ENCODE measurements at places on chromosomes 16 and 17. TPM values are rescaled to one million over a fixed set of nuclear protein-coding genes. Genes with fewer than 3 reads are reported as not detected.

Gene PMFBP1
- polyA plus RNA-seq = 3.0 TPM

Gene PRKCA
- polyA plus RNA-seq = 19.9 TPM

Gene CACNG1
- polyA plus RNA-seq = not detected

Gene SDK2
- 8.8 TPM for polyA plus RNA-seq

Gene CDRT15L2
- not detected for polyA plus RNA-seq

Gene SOST
- 63.6 TPM for polyA plus RNA-seq

Gene CSH1
- 1.8 TPM for polyA plus RNA-seq

Gene NPB
- 1.5 TPM for polyA plus RNA-seq

Gene KRTAP1-1
- not detected for polyA plus RNA-seq

Gene CTRB1
- not detected for polyA plus RNA-seq

Gene ADAMTS18
- 4.1 TPM for polyA plus RNA-seq

Gene TBX4
- polyA plus RNA-seq = 0.25 TPM

Gene KRTAP4-12
- polyA plus RNA-seq = not detected

Gene ELMO3
- 7.7 TPM for polyA plus RNA-seq

GRCh38 chr16:12618515-12618914 lies 185.2 kb downstream of the CPPED1 start:
- peak; percentile 19 for DNase-seq

DNA sequence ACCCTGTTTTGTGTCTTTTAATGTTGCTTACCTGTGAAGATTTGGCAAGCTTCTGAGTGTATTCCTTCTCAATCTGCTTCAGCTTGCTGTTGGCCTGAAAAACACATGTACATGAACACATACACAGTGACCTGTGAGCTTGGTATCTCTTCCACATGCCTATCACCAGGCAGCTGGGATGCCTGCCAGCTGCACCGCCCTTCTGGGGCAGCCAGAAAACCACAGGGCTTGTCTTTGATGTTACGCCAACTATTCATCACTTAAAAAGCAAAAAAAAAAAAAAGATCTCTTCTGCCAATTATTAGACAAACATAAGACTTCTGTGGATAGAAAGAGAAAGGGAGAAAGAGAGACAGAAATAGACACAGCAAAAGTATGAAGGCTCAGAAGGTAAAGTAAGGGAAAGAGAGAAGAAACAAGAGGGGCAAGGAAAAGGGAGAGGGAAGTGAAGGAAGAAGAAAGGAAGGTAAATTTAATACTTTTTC lies 189.2 kb upstream of the AXIN2 start:
- no peak for DNase-seq

DNA sequence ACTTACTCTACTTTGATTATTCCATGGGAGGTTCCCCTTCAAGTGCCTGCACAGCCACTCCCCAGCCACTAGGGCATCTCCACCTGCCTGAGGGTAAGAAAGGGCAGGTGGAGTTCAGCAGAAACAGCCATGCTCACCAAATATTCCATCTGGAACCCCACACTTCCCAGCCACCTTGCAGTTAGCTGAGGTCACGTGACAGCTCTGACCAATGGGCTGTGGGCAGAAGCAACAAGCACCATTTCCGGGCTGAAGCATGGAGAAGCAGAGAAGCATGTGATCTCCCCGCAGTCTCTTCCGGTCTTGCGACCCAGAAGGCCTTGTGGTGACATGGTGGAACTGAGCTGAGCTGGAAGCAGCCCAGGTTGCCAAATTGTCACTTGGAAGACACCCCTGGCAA lies 108.6 kb downstream of the CCT6B start:
- no peak for DNase-seq

DNA sequence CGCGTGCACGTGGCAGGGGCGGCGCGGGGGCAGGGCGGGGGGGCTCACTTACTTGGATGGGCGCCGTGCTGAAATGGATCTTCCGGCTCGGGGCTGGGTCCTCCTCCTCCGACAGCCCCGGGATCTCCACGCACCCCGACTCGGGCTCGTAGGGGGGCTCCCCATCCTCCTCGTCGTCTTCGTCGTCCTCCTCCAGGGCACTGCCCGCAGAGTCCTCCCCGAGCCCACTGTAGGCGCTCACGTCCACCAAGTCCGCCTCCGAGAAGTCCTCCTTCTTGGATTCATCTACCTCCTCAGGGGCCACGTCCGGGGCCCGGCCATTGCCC lies 1.4 kb downstream of the PPP1R9B start:
- DNase-seq = no peak

- DNase-seq = no peak
These were observed 9.6 kb upstream of the MAPK3 start for GRCh38 chr16:30132591-30132990.

DNA sequence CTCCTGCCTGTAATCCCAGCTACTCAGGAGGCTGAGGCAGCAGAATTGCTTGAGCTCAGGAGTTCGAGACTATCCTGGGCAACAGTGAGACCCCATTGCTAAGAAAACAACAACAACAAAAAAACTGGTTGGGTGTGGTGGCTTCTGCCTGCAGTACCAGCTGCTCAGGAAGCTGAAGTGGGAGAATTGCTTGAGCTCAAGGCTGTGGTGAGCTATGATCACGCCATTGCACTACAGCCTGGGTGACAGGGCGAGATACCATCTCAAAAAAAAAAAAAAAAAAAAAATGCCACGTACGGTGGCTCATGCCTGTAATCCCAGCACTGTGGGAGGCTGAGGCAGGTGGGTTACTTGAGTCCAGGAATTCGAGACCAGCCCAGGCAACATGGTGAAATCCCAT lies 34.1 kb downstream of the NME2 start:
- DNase-seq = no peak

DNA sequence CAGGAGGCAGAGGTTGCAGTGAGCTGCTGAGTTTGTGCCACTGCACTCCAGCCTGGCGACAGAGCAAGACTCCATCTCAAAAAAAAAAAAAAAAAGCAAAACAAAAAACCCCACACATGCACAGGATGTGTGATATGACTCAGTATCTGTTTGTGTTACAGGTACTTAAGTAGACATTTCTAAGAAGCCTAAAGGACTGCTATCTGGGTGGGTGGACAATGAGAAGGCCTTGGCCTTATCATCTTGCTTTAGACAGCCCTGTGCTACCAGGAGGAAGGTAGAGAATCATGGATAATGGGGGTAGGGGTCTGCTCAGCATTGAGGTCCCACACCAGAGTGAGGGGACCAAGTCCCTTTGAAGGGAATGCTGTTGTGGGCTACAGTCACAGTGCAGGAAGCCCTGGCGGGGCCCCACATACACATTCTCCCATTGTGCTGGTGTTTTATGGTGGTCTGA lies 26.7 kb downstream of the PLD6 start:
- no peak for DNase-seq

GRCh38 chr17:31532081-31532480 lies 140.6 kb downstream of the RAB11FIP4 start:
- no peak for DNase-seq

DNA sequence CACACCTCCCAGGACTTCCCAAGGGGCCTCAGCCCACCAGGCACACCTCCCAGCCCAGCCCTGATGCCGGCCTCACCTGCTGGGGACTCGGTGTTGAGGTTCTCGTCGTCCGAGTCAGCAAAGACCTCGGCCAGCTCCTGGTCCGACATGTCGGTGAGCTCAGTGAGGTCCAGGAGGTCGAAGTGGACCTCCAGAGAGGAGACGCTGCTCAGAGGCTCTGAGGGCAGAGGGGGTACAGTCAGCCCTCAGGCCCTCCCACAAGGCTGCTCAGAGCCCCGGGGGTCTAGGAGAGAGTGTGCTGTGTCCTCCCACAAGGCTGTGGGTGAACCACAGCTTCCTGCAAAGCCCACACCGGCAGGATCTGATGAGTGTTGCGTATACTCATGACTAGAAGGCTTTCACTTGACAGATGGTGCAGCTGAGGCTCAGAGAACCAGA lies 10.5 kb downstream of the DBNDD1 start:
- DNase-seq = no peak

GRCh38 chr16:56994311-56994710 lies 5.0 kb downstream of the NLRC5 start:
- DNase-seq = no peak

DNA sequence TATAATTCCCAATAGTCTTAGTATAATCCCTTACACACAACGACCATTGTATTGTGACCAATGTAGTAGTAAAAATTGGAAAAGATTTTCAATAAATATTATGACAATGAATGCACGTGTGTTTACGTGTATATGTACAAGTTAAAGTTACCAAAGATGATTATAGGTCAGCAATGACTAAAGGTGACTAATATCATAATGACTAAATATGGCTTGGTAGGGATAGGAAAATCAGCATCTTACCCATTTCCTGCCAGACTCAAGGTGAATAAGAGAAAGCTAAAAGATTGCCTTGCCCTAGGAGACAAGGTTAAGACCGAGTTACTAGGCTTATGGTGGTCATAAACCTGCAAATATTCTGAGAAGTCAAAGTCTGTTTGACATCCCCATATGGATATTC lies 34.4 kb downstream of the CPD start:
- DNase-seq = no peak

DNA sequence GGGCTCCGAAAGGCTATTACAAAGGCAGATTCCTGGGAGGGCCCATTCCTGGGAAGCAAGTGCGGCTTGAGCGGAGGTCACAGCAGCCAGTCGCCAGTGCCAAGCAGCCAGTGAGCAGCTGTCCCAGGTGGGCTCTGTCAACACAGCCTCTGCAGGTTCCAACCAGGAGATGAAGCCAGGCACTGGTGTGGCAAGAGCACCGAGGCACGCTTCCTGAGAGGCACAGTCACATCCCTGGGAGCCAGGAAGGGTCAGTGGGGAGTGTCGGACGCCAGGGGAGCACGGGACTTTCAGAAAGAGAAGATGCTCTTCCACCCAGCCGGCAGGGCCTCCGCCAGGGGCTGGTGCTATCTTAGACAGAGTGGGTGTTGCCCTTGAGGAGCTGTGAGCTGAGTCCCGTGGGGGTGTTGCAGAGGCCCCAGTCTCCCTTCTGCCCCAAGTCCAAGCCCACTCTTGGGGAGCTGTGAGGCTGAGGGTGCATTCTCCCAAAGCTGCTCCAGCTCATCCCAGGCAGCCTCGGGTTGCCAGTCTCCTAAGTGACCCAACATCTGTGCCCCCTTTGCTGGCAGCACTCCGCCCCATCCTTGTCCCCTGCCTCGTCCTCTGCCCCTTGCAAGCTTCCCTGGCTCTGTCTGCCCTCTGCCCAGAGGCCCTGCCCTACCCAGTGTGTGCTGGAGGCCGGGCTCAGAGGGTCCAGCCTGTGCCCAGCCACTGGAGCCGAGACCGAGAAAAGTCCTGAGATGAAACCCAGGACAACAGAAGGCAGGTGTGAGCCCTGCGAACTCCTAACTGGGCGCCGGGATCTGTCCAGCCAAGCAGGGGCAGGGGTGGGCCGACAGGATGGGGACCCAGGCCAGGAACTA lies 6.6 kb downstream of the UBALD1 start:
- no peak for DNase-seq

- no peak for DNase-seq
These were observed 593.1 kb upstream of the CDH5 start for GRCh38 chr16:65773301-65773874.

- DNase-seq = no peak
These were observed 29.6 kb downstream of the XPO6 start for GRCh38 chr16:28182183-28182582.

DNA sequence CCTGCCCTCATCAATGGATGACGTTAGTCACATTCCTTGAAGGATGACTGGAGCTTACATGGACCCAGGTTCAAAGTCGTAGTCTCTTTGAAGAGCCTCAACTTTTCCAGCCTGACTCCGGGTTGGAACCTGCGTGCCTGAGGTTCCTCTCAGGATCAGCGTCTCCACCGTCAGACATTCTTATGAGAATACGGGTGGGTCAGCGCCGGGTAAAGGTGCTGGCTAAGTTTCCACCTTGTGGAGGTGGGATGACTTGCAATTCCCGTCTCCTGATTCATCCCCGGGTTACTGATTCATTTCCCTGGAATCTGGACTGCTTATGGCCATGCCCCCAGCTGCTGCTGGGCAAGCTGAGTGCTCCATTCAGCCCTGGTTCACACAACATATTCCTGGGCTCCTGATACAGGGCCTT lies 38.9 kb upstream of the CMIP start:
- no peak for DNase-seq

DNA sequence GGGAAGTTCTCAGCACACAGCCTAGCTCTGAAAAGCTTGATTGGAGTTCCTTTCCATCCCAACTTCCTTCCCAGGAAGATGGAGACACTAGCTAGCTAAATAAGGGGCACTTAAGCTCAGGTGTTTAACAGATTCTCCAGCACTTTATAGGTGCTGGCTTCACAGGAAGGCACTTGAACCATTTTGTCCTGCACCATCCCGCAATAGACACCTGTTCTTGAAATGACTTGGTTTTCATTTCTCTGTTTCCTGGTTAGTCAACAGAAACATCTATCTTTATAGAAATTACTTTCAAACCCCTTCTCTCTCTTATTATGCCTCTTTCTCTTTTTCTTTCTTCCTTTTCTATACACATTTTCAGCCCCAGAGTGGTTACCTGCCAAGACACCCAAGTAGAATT lies 409.9 kb upstream of the ZFHX3 start:
- DNase-seq = no peak

GRCh38 chr16:18024611-18025010 lies 311.9 kb downstream of the NPIPA8 start:
- DNase-seq = no peak

DNA sequence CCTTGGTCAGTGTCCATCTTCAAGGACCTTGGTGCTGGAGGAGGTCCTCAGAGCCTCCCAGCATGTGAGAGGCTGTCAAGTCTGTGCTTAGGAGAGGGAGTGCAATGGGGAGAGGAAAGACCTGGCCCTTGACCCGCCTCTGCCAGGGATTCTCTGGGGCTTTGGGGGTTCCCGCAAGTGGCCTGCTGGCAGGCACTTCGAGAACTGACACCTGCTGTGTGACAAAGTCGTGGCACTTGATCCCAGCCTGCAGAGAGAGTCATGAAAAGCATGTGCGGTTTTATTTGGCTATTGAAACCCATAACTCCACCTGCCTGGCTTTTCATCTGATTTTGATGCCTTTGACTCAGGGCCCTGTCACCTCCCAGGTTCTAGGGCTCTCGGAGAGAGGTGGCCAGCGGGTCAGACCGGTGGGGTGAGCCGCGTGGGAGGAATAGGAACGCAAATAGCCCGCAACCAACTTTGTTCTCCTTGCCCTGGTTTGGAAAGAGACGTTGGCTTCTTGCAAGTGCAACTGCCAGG lies 42.8 kb upstream of the GSE1 start:
- no peak for DNase-seq

GRCh38 chr16:49158029-49158642 lies 123.5 kb downstream of the CBLN1 start:
- peak; percentile 41 for DNase-seq

DNA sequence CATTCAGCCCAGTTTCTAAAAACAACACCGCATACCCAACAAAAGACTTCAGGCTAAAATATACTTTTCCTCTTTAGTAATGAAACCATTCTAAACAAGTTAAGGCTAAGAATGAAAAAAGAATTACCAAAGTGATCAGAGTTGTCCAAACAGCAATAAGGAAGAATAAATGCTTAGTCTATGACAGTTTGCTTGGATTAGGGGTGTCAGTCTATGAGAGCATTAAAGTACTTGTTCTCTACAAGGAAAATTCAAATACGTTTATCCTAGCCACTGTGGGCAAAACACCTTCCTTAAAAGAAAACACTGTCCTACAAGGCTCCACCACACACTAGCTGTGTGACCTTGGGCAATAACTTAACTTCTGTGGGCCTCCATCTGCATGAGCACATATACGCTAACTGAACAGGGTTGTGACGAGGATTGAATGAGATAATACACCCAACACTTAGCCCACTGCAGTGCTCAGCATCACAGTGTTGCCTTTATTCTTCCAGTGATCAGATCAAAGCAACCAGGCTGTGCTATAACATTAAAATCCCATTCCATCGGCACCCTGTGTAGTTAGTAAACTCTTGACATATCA lies 53.6 kb downstream of the TEX2 start:
- DNase-seq = no peak

- DNase-seq = no peak
These were observed 212.5 kb upstream of the N4BP1 start for GRCh38 chr16:48822431-48822830.

Measured in left renal cortex interstitium (tissue), 4 donors.